ENCODE measurements at places on chromosomes 11 and 22.

- no peak for DNase-seq
These were observed 32.0 kb upstream of the TH start for GRCh38 chr11:2203440-2204259.

GRCh38 chr11:121091492-121092152, 9.4 kb upstream of the TECTA start:
- no peak for DNase-seq

DNA sequence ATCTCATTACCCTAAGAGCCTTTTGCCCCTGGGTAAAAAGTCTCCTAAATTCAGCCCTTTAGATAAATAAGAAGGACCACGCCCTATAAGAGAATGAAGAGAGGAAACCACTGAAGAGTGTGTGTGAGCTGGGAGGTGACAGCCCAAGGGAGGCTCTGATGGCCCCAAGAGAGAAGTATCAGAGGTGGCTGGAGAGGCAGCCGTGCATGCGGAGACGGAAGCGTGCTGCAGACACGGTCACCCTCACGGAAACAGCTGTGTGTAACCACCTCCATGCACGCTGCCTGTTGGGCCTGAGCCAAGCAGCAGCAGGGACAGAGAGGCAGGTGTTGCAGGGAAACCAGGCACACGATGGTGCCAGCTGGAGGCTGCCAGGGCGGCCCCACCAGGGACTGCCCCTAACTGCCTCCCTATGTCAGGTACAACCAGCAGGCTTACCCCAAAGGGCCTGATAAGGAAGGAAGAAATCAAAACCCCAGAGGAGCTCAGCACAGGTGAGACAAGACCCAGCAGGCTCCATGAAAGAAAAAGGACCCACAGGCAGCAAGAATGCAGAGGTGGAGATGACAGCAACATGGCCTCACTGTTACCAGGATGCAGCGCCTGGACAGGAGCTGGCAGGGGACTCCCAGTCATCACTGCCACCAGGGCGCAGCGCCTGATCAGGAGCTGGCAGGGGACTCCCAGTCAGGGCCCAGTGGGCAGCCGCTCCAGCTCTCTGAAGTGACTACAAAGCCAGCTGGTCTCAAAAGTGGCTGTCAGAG, 7.8 kb downstream of the LARGE2 start:
- no peak for DNase-seq

- DNase-seq = no peak
These were observed 98.9 kb upstream of the TP53AIP1 start for GRCh38 chr11:129041611-129042018.

- DNase-seq = no peak
These were observed 4.1 kb upstream of the HBG2 start for GRCh38 chr11:5258543-5259262.
